Immature natural killer cell (primary cell): ENCODE measurements at places on chromosomes 16 and 17.

DNA sequence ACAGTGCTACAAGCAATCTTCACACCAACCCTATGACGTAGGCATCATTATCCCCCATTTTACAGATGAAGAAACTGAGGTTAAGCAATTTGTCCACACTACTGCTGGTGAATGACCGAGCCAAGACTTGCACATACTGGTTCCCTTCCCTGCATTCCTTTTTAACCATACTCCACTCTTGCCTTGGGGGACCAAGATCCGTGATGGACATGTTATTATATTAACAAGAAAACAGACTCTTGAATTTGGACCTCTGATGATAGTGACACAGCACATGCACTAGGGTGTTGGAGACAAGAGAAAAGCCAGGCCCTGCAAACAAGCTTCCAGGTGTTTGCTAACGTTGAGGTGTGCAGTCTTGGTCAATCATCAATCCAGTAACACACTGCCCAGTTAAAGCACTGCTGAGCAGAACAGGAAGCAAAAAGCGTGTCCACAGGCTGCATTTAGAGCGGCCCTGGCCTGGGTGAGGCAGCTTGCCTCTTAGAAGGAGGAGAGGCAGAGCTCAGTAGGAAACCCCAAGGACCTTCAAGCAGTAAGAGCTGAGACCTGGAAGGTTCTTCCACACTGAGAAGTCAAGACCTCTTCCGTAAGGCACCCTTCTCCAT lies 36.7 kb downstream of the HNF1B start:
- H3K4me1 ChIP-seq: no peaks in the 10 kb centered on the region
- no peak for DNase-seq
- peaks cover 15% of the 10 kb centered on the region for H3K27me3 ChIP-seq

DNA sequence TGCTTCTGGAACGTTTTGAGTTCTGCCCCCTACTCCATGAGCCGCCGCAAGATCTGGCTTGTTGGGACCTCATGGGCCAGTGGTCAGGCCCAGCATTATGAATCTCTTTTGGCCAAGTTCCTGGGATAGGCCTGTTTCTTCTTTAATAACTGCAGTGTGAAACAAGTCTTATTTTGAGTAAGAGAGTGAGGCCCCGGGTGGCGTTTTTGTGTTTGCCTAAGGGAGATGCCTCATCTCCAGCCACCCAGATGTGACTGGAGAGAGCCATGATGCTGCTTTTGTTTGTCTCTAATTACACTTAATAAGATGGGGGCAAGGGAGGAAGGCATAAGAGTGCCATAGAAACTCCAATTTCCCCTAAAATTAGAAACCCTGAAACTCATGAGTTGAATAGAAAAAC lies 39.8 kb downstream of the KSR1 start:
- H3K27me3 ChIP-seq: peaks cover 2% of the 10 kb centered on the region
- DNase-seq: no peak
- H3K36me3 ChIP-seq: no peaks in the 10 kb centered on the region
- no peak overlapping the region for H3K27ac ChIP-seq

DNA sequence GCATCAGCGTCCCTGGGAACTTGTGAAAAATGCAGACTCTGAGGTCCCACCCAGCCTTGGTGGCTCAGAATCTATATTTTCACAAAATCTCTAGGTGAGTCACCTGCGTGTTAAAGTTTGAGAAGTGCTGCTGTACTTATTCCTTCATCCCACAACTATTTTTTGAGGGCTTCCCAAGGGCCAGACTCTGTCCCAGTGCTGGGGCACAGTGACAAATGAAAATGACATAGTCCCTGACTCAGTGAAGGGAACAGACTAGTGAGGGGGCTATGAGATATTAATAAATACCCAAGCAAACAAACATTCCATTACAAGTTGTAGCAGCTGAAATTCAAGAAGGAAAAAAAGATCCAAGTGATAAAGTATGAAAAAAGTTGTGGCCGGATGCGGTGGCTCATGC lies 9.9 kb upstream of the EMP2 start:
- H3K36me3 ChIP-seq: no peaks in the 10 kb centered on the region
- no peak overlapping the region for H3K27ac ChIP-seq
- peaks cover 7% of the 10 kb centered on the region for H3K27me3 ChIP-seq
- no peaks in the 10 kb centered on the region for H3K4me1 ChIP-seq
- no peak for DNase-seq

DNA sequence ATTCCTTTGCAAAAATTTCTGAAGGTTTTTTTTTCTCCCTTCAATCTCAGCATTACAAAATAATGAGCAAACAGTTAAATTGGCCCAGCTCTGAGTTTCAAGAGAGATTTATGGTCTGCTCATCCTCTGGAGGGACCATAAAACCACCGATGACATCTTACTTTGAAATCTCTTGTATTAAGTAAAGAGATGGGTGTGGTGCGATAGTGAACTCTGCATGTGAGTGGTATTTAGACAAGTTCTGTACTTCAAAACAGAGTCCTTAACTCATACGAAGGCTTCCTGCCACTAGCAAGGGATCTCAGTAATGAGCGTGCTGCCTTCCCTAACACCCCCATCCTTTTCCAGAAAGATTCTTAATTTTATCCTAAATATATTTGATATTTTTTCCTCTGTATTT lies 2.1 kb downstream of the FAM20A start:
- H3K27me3 ChIP-seq: peaks cover 4% of the 10 kb centered on the region
- H3K4me1 ChIP-seq: peaks cover 8% of the 10 kb centered on the region
- no peak overlapping the region for H3K27ac ChIP-seq
- peaks cover 3% of the 10 kb centered on the region for H3K36me3 ChIP-seq

DNA sequence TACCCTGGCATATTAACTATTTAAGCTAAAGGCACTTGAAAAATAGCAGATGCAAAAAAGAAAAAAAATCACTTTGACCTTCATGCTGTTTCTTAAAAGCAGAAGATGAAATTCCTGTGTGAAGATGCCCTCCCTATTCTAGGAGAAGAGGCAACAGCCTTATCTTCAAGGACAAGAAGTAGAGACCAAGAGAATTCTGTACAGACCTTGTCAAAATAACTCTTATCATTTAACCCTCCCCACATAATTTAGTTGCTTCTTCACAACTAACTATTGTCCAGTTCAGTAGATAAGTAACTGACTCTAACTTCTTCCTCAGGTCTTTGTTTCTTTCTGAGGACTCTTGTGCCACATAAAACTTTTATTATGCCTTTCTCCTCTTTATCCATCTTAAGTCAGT lies 72.0 kb upstream of the MARCHF10 start:
- no peak for DNase-seq
- peaks cover 11% of the 10 kb centered on the region for H3K27me3 ChIP-seq
- H3K4me3 ChIP-seq: no peak overlapping the region
- no peaks in the 10 kb centered on the region for H3K4me1 ChIP-seq
- no peaks in the 10 kb centered on the region for H3K36me3 ChIP-seq
- H3K27ac ChIP-seq: no peak overlapping the region

DNA sequence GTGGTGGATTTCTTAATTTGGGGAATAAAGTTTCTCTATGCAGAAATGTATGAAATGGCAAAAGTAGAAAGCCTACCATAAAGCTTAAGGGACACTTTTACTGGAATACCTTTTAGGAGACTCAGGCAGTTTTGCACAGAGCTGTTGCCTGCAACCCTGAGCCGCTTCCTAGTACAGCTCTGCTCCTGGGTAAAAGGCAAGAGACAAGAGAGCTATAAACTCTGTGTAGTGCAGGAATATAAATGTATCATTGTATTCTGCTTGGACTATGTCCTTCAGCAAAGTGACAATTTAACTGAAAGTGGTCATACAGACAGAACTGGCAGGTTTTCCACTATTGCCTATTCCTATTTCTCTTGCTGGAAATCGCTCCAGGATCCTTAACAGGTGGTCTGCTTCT lies 65.3 kb upstream of the MYOCD start:
- no peak overlapping the region for H3K27ac ChIP-seq
- peaks cover 2% of the 10 kb centered on the region for H3K27me3 ChIP-seq
- no peaks in the 10 kb centered on the region for H3K4me1 ChIP-seq
- H3K36me3 ChIP-seq: no peaks in the 10 kb centered on the region
- no peak for DNase-seq

DNA sequence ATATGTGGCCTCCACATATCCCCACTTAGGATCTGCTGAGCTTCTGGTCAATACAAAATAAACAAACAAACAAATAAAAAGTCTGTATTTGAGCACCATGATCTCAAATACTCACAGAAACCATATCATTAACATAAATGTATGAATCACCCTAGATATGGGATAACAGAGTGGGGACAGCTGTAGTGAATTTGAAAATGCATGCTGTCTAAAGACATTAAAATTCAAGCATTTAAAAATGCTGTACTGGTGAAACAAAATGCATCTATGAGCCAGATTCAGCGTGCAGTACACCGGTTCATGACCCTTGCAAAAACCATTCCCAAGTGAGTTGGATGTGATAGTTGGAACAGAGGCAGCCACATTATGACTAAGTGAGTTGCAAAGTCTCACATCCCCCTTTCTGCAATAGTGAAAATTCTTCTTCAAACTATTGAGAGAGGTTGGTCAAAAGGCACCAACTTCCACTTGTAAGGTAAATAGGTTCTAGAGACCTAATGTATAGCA lies 12.3 kb downstream of the GRIN2A start:
- no peaks in the 10 kb centered on the region for H3K36me3 ChIP-seq
- no peaks in the 10 kb centered on the region for H3K4me1 ChIP-seq
- no peak overlapping the region for H3K27ac ChIP-seq
- no peak for DNase-seq
- no peak overlapping the region for H3K4me3 ChIP-seq

DNA sequence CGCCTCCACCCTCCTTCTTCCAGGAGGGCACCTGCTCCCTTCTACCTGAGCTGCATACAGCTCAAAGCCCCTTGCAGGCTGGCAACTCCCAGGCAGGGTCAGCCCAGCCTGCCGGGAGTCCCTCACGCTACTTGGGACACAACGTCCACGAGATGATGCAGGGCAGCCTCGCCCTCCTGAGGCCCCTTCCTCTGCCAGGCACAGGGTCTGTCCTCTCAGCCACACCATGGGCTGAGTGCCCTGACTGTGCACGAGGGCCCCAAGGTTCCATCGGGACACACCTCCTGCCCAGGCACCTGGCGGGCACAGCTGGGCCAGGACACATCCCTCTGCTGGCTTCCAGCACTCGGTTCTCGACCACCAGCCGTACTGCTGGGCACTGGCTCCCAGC lies 30.9 kb upstream of the ZC3H18 start:
- no peak overlapping the region for H3K27ac ChIP-seq
- peaks cover 9% of the 10 kb centered on the region for H3K36me3 ChIP-seq
- H3K4me3 ChIP-seq: no peak overlapping the region

DNA sequence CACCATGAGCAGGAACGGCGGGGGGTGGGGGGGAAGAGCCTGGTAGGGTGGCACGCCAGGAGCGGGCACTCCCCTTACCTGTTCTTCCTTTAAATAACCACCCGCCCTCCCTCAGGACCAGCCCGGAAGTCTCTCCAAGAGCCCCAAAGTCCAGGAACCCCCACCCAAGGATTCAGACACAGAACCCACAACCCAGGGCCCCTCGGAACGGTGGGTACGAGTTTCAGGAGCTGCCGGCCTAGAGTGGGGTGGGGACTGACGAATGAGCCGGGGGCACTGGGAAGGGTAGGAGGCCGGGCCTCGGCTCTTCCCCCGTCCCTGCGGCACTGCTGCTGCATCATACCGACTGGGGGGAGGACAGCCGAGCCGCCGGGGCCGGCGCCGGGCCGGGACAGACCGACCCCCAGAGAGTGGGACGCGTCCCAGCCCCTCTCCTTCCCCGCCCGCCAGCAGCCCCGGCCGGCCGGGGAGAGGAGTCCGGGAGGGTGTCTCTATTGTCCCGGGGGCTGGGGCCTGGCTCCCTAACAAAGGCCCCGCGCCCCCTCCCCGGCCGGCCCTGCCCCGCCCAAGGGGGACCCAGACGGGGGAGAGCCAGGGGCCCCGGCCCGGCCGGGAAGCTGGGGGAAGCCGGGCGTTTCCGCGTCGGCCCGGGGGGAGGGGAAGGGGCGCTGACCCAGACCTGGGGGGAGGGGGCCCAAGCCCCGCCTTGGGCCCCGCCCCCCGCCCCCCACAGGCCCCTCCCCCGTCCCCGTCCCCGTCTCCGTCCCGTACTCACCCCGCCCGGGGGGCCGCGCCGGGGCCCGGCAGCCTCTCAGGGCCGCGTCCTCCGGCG lies 747 bp downstream of the ATXN7L3 start:
- H3K36me3 ChIP-seq: peaks cover 3% of the 10 kb centered on the region
- H3K27me3 ChIP-seq: no peaks in the 10 kb centered on the region
- H3K4me3 ChIP-seq: peak overlapping the region; percentile 75
- H3K4me1 ChIP-seq: peaks cover 34% of the 10 kb centered on the region
- DNase-seq: peak; percentile 61

DNA sequence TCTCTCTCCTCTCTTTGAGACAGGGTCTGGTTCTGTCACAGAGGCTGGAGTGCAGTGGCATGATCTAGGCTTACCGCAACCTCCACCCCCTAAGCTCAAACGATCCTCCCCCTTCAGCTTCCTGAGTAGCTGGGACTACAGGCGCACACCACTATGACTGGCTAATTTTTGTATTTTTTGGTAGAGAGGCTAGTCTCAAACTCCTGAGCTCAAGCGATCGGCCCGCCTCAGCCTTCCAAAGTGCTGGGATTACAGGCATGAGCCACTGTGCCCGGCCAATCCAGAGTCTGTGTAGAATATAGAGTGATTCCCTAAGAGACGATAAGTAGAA lies 65.8 kb upstream of the RPH3AL start:
- peaks cover 62% of the 10 kb centered on the region for H3K4me1 ChIP-seq
- peak; percentile 52 for DNase-seq
- peaks cover 10% of the 10 kb centered on the region for H3K27me3 ChIP-seq
- H3K4me3 ChIP-seq: peak overlapping the region; percentile 70
- H3K27ac ChIP-seq: peak overlapping the region; percentile 77

- DNase-seq: no peak
- peaks cover 15% of the 10 kb centered on the region for H3K4me1 ChIP-seq
- H3K36me3 ChIP-seq: no peaks in the 10 kb centered on the region
- H3K27me3 ChIP-seq: peaks cover 12% of the 10 kb centered on the region
- no peak overlapping the region for H3K27ac ChIP-seq
These were observed 18.4 kb downstream of the BAHCC1 start for GRCh38 chr17:81413497-81414135.

GRCh38 chr17:148757-149156 lies 11.4 kb downstream of the SCGB1C2 start:
- no peak overlapping the region for H3K27ac ChIP-seq
- no peaks in the 10 kb centered on the region for H3K4me1 ChIP-seq
- no peak overlapping the region for H3K4me3 ChIP-seq
- H3K36me3 ChIP-seq: no peaks in the 10 kb centered on the region

DNA sequence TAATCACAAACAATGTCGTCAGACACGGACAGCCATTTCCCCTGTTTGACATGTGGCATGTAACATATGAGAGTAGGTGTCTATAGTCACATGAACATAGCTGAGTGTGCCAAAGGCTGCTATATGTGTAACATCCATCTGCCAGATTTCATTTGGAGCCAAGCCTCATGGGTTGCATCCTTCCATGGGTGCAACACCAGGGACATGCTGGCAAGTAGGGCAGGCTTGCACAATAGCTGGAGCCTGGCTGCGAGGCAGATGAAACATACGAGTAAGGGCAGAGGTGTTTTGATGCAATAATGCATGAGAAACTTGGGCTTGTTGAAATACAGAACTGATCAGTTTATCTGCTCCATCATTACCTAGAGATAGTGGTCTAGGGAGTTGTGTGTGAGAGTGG lies 9.0 kb upstream of the ZNF689 start:
- no peaks in the 10 kb centered on the region for H3K4me1 ChIP-seq
- H3K27ac ChIP-seq: no peak overlapping the region
- no peaks in the 10 kb centered on the region for H3K27me3 ChIP-seq

GRCh38 chr17:5422505-5422904 lies 2.5 kb downstream of the RPAIN start:
- H3K36me3 ChIP-seq: peaks cover 9% of the 10 kb centered on the region
- DNase-seq: no peak
- peaks cover 9% of the 10 kb centered on the region for H3K27me3 ChIP-seq
- no peak overlapping the region for H3K27ac ChIP-seq
